ENCODE measurements at places on chromosomes 7 and 10.

DNA sequence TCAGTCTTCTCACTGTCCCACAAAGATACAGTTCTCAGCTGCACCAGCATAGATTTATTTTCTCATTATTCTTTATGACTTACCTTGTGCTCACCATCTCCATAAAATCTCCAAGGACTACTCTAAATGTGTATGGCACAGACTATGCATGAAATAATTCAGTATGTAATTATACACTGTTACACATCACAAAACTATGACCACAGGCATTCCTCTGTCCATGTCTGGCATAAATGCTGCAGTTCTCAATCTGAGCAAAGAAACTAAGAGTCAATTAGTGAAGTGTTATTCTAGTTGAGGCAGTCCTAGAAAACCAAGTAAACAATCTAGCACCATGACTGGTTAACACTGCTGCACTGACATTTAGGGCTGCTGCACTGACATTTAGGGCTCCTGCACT lies 2.7 kb downstream of the CYCS start:
- DNase-seq = no peak

DNA sequence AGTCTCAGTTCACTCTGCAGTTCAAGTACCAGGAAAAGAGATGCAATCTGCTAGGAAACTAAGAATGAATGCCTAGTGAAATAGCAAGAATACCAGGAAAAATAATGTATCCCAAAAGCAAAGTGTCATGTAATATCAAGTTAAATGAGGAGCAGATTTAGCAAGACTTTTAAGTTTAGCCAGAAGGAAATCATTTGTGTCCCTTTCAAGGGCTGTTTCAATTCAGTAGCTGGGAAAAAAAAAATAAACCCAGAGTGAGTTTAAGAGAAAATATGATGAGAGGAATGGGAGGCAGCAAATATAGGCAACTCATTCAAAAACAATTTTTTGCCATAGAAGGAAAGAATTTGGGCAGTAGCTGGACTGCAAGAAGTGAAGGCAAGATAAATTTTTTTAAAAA lies 135.8 kb downstream of the DGKB start:
- no peak for DNase-seq

DNA sequence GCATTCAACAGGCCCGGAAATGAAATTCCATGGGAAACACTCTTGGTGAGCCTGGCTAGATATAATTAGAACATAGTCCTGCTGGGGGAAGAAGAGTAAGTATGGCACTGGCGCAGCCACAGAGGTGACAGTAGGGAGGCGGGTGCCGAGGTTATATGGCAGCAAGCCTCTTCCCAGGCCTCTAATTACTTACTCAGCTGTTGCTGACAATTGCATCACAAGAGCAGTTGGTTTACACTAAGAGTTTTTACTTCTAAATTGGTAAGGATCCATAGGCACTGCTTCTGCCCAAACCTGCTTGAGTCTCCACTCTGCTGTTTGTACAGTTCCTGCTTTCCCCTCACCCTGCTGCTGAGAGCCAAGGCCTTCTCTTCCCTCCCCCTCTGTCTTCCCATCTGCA lies 93.3 kb upstream of the DUSP5 start:
- no peak for DNase-seq

GRCh38 chr7:94061326-94061725 lies 57.2 kb upstream of the BET1 start:
- no peak for DNase-seq

DNA sequence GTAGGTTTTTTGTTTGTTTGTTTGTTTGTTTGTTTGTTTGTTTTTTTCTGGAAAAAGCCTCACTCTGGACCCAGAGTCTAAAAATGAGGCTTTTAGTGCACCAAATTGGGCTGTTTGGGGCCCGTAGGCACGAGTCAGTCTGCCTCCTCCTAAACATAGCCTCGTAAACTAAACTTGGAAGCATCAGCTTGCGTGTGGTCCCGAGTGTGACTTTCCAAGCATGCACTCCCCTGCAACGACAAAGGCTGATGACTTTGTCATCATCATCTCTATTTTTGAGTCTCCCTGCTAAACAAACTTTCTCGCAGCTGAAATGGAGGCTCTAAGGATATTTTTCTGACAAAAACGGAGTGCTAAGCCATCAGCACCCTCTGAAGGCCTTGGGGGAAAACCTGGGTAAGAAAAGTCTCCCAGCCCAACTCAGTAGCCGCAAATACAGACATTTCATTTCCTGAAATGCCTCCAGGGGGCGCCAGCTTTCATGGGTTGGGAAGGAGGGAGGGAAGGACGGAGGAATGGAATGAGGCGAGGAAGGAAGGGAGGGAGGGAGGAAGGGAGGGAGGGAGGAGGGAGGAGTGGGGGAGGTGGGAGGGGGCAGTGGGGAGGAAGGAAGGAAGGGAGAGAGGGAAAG lies 245.9 kb downstream of the KCNMA1 start:
- DNase-seq = peak; percentile 74

DNA sequence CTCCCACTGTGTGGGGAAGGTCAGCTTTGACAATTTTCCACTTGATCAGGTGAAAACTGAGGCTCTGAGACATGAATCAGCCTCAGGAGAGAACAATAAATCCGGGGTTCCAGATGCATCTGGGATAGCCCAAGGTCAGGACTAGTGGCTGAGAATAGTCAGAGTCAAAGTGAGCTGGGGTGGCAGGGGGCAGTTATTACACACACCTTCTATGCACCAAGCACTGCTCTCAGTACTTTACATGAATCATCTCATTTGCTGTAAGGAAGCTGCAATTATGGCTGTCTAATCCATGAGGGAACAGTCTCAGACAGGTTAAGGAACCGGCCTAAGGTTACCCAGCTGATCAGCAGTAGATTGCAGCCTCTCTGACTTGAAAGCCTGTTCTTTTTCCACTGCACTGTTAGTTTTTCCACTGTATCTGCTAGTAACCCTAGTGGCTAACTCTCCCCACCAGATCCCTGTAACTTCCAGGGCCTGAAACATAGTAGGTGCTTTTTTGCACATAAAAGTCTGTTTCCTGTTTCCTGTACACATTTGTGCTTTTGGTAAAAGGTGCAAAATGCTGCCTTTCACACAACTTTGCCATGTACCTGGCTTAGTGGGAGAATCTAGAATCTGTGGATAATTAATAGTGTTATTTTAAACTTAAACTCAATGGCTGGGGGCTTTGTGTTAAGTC lies 125.9 kb downstream of the EMX2 start:
- DNase-seq = no peak

- DNase-seq = no peak
Observed at GRCh38 chr7:41328131-41328530, 374.8 kb downstream of the INHBA start.

GRCh38 chr10:47369251-47369894 lies 14.7 kb downstream of the ZNF488 start:
- no peak for DNase-seq

DNA sequence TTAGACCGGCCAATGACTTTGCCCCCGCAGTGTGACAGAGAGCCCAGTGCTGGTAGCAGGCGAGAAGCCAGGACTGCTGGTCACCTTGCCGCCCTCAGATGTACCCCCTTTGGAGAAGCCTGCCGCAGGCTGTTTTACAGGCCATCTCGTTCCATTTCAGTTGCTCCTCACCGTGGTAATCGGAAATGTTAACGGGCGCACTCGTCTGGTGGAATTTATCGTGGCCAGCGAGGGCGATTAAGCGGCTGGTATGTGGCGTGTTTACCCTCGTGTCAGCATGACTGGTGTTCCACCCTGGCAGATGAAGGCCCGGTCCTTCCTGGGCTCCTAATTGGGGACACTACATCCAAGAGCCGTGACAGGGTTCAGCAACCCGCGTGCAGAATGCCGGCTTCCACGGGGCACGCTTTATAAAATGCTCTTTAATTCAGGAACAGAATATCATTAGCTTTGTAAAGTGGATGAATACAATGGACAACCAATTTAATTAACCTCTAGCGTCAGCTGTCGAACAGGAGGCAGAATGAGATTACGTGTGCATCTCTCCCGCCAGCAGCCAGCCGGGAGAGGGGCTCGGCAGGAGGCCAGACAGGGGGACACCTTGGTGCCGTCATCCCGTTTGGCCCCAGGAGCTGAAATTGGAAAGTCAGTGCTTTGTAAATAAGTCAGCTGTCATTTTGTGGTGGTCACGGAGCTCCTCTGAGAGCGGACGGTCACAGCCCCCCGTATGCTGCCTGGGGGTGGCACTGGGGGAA lies 108.3 kb downstream of the NKX6-2 start:
- DNase-seq = no peak

- DNase-seq = no peak
Observed at GRCh38 chr7:25117226-25118047, 7.6 kb downstream of the CYCS start.

DNA sequence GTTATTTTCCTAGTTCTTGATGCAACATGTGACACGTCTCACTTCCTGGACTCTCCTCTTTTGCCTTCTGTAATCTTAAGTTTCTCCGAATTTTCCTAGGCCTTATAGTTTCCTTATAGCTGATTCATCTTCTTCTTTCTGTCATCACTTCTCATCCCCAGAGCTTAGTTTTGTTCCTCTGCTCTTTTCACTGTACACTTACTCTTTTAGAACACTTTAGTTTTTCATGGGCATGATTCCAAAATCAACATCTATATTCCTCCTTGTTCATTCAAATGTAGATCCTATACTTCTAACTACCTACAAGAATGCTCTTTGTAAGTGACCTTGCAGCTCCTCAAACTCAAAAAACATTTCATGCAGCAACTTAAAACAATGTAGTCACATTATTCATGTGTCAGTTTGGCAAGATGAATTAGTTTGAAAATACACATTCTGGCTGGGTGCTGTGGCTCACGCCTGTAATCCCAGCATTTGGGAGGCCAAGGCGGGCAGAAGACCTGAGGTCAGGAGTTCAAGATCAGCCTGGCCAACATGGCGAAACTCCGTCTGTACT lies 13.1 kb upstream of the SLC26A3 start:
- no peak for DNase-seq

- no peak for DNase-seq
Observed at GRCh38 chr10:44804661-44805060, 106.5 kb upstream of the TMEM72 start.

- DNase-seq = no peak
Observed at GRCh38 chr7:47482013-47482875, 99.7 kb downstream of the TNS3 start.

DNA sequence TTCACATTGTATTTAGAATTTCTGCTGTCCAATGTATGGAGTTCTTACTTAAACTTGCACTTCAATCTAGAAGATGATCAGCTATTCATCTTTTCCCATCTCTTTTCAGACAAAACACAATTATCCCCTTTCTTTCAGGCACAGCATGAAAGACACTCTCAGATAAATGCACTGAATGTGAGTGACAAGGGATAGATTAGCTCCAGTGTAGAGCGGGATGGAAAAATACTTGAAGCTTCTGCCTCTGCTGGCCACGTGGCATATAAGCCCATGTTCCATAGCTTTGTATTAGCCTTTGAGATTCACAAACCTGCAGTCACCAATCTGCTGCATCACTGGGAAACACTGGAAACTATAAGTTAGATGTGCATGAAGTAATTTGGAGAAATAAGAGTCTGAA lies 162.2 kb upstream of the FAM3C start:
- DNase-seq = no peak

GRCh38 chr10:97975598-97975997 lies 54.8 kb downstream of the CRTAC1 start:
- DNase-seq = no peak

- DNase-seq = no peak
Observed at GRCh38 chr7:74039337-74039736, 11.4 kb downstream of the ELN start.

DNA sequence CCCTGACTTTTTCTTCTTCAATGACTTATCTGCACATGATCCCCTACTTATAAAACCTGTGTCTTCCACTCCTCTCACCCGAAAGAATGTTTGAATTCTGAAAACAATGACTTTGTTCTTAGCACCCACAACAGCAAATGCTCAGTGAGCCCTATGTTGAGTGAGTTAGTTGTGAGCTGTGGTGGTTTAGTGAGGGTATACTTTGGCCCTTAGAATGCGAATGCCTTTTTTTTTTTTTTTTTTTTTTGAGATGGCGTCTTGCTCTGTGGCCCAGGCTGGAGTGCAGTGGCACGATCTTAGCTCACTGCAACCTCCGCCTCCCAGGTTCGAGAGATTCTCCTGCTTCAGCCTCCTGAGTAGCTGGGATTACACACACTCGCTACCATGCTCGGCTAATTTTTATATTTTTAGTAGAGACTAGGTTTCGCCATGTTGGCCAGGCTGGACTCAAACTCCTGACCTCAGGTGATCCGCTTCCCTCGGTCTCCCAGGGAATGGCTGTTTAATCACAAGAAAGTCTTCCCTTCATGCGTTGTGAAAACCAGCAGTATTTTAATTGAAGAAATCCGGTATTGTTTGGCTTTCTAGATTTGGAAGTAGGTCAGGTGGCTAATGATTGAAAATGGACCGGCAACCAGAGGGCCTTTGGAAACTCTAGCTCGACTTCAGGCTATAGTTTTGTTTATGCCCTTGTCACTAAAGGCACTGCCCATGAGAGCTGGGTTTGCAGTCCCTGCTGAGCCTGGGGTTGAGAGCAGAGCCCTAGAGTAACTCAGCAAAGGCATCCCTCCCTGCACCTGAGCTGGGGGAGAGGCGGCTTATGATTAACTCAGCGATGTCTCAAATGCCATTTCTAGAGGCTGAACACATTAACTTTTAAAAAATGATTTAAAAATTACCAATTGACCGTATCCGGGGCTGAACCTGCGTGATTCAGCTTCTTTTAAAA lies 41.3 kb downstream of the CUX1 start:
- DNase-seq = no peak

GRCh38 chr10:88156341-88156740 lies 292.9 kb downstream of the PTEN start:
- DNase-seq = no peak

DNA sequence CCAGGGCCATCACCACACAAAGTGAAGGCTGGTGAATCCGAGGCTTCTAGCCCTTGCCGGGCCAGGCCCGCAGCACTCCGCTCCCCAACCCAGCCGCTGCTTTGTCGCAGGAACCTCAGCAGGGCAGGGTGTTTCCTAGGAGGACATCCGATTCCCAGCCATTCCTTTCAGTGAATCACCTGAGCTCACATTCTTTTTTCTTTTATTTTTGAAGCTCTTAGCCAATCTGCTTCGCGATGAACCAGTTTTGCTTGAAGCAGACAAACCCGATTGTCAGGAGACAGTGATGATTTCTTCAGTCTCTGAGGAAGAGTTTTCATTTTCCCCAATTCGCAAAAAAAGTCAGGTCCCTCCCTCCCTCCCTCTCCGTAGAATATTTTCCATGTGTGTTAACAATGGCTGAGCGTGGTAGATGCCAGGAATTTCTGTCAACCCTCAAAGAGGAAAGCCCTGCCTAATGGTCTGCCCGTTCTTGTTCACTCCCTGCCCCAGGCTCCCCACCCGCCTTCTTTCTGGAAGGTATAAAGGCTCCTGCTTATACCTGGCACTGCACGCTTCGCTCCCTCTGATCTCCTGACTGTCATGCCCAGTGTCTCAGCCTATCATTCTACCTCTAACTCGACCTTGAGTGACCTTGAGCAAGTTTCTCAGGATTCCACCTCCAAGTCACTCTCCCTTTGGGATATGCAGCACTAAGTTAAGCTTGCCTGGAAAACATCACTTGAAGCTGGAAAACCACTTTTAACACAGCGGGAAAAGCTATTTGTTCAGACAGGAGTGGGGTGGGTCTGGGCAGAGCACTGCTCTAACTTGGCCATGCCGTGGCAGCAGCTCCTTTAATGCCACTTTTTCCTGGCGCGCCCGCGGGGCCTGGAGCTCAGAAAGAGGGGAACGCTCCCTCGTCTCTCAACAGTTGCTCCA lies 35.1 kb downstream of the EGFR start:
- no peak for DNase-seq

GRCh38 chr7:23332193-23332592 lies 33.1 kb downstream of the MALSU1 start:
- DNase-seq = peak; percentile 75

- DNase-seq = peak; percentile 31
Observed at GRCh38 chr7:30859940-30860496, 51.6 kb upstream of the AQP1 start.
